Left cardiac atrium (tissue), 4 donors: ENCODE measurements at places on chromosomes 5 and 9. TPM values are rescaled to one million over a fixed set of nuclear protein-coding genes. Genes with fewer than 3 reads are reported as not detected.

GRCh38 chr9:35917261-35917660 lies 8.0 kb downstream of the SPAAR start:
- no peak for DNase-seq

The SPOUT1 gene
- total RNA-seq, result 18.5 TPM

The EPB41L4B gene
- total RNA-seq, result 19.4 TPM

The STING1 gene
- total RNA-seq, result 92.0 TPM

The SLC25A2 gene
- not detected for total RNA-seq

The KIF24 gene
- total RNA-seq, result 0.59 TPM

- DNase-seq, result peak; percentile 62
These were observed 127.8 kb downstream of the MED27 start for GRCh38 chr9:131951905-131952304.

DNA sequence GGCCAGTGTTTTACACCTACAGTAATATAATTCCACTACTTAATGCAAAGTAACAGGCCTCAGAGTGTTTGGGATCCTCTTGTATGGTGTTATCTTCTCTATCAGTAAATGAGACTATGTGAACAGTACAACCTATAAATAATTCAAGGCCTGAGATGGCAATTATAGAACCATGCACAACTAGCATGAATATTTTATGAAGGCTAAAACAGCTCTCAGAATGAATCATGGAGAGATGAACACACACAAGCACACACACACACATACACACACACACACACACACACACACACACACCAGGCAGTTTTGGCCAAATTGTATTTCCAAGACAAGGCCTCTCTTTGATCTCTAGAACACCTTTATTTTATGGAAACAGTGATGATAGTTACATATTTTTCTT lies 224.9 kb downstream of the EBF1 start:
- DNase-seq, result no peak

- DNase-seq, result no peak
These were observed 50.6 kb downstream of the NREP start for GRCh38 chr5:111706345-111706744.

DNA sequence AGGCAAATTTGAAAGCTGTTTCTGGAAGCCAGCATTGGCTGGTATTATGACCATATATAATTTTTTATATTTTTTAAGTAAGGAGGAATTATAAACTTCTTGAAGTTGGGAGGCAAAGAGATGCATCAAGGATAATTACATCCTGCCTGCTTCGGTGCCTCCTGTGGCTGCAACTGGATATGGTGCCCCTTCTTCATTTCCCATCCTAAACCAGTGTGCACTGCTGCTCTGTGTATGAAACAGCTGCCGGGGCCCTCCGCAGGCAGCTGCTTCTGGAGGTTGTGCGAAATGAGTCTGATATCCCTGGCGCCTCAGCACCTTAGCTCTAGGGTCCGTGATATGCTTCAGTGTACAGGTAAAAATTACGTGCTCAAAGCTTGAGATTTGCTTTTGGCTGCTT lies 304.2 kb downstream of the ENC1 start:
- DNase-seq, result no peak

DNA sequence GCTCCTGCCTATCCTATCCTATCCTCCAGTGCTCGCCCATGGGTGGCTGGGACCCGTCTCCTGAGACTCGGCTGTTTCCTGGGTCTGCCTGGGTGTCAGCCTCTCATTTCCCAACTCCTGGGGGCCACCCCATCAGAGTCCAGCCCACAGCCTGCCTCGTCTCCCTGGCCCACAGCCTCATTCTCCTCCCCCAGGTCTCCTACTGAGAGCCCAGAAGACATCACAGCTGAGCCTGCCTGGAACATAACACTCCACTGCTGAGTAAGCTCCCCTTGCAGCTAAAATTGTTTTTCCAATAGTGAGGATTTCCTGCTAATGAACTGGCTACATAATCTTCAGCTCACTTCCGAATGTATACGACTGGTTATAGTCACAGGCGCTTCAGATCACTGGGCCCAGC lies 95.3 kb downstream of the TTLL11 start:
- DNase-seq, result no peak

The IL5 gene
- not detected for total RNA-seq

GRCh38 chr5:73743161-73743560 lies 117.2 kb downstream of the ARHGEF28 start:
- no peak for DNase-seq

DNA sequence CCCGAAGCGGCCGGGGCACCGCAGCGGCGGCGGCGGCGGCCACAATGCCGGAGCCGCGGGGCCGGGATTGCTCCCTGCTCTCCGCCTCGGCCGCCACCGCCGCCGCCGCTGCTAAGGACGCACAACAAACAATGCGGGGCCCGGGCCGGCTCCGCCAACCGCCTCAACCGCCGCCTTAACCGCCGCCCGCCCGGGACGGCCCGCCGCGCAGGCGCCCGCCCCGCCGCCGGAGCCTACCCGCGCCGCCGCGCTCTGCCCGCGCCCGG lies 254 bp downstream of the STRBP start:
- DNase-seq, result peak; percentile 59

GRCh38 chr9:87653941-87654340 lies 72.0 kb upstream of the CTSL start:
- DNase-seq, result no peak

The TAF11L12 gene
- total RNA-seq, result not detected

- DNase-seq, result no peak
These were observed 90.6 kb downstream of the RALGPS1 start for GRCh38 chr9:127004946-127005769.

DNA sequence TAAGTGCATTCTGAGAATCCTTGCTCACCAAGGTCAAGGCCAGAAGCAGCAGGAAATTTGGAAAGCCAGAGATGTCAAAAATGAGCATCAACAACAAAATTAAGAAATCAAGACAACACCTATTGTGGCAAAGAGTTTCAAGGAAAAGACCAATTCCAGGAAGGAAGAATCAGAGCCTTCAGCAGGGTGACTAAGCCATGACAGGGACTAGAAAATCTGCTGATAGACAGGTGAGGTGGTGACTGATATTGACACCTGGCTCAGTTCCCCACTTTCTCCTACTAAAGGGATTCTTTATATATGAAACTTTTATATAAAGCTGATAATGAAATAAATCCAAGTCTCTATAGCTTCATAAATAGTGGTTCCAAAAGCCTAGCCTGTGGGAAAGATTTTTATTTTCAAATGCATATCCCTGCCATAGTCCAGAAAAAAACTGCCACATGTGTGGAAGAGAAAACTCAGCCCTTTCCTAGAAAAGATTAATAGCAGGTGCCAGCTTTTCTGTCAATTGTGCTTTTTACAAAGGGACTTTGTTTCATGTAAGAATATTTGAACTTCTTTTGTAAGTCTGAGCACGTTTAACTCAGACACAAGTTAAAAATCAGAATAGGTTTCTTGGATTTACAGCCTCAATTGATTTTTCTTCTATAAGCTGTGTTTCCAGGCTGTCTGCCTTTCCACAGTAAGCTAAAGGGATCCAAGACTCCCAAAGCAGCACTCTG lies 81.1 kb upstream of the GRAMD2B start:
- no peak for DNase-seq

DNA sequence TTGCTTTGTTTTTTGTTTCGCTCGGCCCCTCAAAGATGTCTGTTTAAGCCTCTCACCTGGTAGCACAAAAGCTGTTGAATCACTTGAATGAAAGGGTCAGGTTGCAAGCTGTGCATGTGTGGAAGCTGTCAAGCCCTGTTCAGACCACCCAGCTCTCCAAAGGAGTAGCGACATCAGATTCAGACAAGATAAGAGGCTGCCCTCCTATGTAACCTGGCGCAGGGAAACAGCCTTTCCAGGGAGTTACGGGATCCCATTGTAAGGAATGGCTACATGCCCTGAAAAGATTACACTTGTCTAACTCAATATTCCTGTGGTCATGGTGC lies 2.9 kb downstream of the FREM1 start:
- no peak for DNase-seq

- no peak for DNase-seq
These were observed 80.1 kb upstream of the PLEKHG4B start for GRCh38 chr5:11898-12297.

GRCh38 chr9:128505414-128505765 lies 871 bp downstream of the GLE1 start:
- DNase-seq, result no peak

- DNase-seq, result no peak
These were observed 22.4 kb downstream of the MOCS2 start for GRCh38 chr5:53087171-53087570.

The VCAN gene
- 195 TPM for total RNA-seq

- DNase-seq, result no peak
These were observed 91.1 kb downstream of the BRINP1 start for GRCh38 chr9:119278171-119278570.

The RPL7A gene
- 1,074 TPM for total RNA-seq

The NNT gene
- 422 TPM for total RNA-seq

The OMD gene
- total RNA-seq, result 8.5 TPM
